GM04504 (cell line): ENCODE measurements at places on chromosomes 6 and 20.

GRCh38 chr6:136426627-136427377 lies 123.4 kb downstream of the MAP7 start:
- DNase-seq = no peak

- no peak for DNase-seq
These were observed 108.8 kb downstream of the HUS1B start for GRCh38 chr6:548091-548490.

DNA sequence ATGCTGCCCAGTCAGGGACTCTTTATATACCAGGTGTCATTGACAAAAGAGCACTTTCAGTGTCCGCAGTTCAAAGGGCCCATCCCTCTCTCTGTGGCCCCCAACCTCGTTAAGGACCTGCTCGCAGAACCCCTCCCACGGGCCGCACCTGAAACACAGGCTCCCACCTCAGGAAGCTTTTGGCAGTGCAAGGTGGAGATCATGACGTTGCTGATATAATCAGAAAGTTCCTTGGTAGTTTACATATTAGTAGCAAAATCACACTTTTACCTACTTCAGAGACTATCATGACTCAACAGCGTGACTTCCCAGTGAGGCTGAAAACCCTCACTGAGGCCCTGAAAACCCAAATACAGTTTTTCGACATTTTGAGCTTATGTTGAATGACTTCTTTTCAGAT lies 4.1 kb downstream of the TTLL2 start:
- no peak for DNase-seq

GRCh38 chr20:1968964-1969363 lies 24.9 kb downstream of the PDYN start:
- DNase-seq = no peak

- no peak for DNase-seq
These were observed 35.3 kb upstream of the TCP11 start for GRCh38 chr6:35176301-35177024.

DNA sequence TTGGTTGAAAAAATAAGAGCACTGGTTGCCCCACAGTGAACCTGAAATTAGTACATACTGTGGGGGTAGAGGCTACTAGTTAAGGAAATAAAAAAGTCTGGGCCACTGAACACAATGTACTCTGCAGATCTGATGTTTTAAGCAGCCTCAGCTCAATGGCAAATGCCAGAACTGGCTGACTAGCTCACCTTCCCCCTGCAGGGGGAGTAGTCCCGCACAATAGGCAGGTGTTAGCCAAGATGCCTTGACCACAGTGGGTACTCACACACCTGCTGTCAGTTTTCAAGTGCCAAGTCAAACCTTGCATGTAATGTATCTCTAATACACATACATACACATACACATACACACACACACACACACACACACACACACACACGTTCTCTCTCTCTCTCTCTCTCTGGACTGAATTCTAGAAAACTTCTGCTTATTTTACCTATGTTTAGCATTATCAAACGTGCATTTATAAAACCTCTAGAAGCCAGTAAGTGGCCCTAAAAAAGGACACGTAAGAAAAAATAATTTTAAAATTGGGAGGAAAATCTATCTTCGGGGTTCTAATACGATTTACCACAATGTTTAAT lies 36.1 kb downstream of the GMDS start:
- no peak for DNase-seq

- peak; percentile 97 for DNase-seq
These were observed 67.3 kb downstream of the MDGA1 start for GRCh38 chr6:37630281-37630799.

DNA sequence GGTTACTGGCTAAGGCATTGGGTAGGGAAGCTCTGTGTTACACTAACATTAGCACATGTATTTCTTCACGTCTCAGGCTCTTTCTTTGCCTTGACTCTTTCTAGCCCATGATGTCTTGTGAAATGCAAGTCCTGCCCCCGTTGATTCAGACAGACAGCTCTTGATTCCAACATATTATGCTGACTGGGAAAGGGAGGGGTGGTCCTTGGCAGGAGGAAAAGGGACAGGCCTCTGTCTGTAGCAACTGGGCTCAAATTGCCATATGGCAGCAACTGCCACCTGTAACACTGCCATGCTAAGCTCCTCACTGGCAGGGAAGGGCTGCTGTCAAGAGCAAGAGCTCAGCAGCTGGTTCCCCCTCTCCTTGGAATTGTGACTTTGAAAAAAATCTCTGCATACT lies 5.7 kb upstream of the KCNK15 start:
- no peak for DNase-seq

DNA sequence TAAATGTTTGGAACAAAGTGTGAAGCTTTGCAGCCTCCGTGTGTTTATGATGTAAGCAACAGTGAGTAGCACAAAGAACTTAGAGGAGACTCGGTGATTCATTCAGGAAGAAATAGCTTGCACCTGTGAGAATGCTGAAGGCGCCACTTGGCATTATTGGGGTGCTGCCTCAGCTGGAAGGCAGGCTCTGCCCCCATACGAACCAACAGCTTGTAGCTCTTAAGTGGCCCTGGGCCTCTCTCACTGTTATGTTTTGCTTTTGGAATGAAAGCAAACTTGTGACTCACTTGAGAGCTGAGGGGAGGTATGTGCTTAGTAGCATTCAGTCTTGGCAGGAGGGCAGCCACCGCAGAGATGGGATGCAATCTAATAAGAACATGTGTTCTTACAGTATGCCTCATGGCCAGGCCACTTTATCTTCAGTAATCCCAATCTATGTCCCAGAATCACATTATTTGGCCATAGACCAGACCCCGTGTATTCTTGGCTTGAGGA lies 310.7 kb downstream of the EYA4 start:
- DNase-seq = peak; percentile 92

GRCh38 chr6:99521633-99522151 lies 6.5 kb upstream of the USP45 start:
- peak; percentile 26 for DNase-seq

DNA sequence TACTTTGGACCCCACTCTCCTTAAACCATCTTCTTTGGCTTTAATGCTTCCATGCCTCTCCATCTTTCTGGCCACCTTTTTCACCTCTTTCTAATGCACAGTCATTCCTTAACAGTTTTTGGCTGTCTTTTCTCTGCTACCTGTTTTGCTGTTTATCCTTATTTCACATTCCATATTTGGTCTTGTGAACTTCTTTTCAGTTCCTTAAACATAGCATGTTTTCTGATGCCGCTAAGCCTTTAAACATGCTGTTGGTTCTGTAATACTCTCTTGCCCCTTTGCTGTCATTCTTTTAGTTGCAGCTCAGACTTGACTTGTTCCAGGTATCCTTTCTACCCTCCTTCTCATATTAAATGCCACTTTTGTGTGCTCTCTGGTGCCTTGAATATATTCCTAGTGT lies 35.8 kb downstream of the TOP1 start:
- DNase-seq = no peak

DNA sequence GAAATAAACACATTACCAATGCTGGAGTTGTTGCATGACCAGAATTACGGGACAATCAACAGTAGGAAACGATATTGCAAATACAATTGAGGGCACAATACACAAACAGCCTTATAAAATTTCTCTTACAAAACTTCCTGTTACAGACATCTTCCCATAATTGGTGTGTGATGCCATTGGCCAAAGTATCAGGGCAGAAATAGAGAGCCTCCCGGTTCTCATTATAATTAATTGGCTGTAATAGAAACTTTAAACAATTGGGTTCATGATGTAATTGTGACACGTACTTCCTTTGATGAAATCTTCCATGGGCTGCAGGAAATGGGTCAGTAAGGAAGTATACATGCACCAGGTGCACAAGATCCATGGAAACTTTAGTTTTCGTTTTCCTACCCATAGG lies 40.3 kb upstream of the RALGAPA2 start:
- no peak for DNase-seq

- DNase-seq = no peak
These were observed 156.7 kb upstream of the THEMIS start for GRCh38 chr6:128057541-128057940.

DNA sequence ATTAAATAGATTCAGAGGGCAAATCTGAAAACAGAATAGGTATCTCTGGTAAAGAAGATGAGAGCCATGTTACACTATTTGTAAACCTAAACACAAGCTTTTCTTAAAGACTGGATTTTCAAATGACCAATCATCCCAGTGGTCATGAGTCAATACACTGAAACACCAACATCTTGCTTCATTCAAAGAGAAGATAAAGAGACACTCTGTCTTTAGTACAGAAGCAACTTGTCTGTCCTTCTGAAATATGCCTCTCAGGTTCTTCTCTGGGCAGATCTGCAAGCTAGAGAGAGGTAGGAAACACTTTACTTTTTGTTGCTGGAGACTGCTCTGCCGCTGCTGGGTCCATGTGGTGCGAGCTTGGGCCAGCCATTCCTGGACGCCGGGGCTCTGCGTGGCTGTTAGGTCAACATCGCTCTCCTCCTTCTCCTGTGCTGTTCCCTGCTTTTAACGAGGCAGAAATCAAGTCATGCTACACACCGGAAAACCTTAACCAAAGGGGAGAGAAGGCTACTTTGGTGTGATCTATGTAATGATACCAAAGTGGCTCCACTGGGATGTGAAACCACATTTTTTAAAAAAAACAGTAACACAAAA lies 368.2 kb downstream of the SYNE1 start:
- no peak for DNase-seq

GRCh38 chr20:59013959-59014608 lies 5.1 kb upstream of the TUBB1 start:
- no peak for DNase-seq

GRCh38 chr6:34554291-34555006 lies 1.7 kb downstream of the SPDEF start:
- no peak for DNase-seq

- DNase-seq = no peak
These were observed 238.6 kb upstream of the PREP start for GRCh38 chr6:105641504-105641903.

GRCh38 chr20:53914781-53915445 lies 155.5 kb downstream of the BCAS1 start:
- DNase-seq = no peak

- DNase-seq = no peak
These were observed 40.0 kb downstream of the RSPH3 start for GRCh38 chr6:158960026-158960425.

- DNase-seq = no peak
These were observed 313.4 kb downstream of the CDH26 start for GRCh38 chr20:60271597-60271996.

GRCh38 chr6:113306552-113307145 lies 550.5 kb upstream of the MARCKS start:
- no peak for DNase-seq

DNA sequence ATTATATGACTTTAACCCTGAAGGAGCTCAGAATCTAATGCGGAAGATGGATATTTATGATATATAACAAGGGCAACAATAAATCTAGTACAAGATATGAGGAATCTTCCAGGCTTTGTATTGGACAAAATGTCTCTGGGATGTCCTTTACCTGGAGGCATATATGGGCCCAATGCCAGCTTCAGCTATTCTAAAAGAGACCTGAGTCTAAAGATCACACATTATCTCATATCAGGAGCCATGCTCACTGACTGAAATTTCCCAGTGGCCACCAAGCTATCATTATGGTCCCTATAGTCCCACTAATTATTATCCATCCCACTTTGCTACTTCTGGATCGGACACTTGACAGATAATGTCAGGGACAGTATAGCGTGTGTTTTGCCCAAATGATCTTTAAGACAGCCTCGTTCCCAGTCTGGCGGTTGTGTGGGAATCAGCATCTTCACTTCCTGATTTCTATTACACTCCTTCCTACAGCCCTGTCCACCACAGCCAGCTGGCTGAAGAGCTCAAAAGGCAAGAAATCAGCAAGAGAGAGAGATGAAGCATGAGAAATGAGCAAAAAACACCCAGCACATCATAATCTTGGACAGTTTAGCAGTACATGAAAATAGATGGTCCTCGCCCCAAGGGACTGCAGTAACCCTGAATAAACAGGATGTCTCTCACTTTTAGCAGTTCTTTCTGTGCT lies 34.9 kb downstream of the KLHL31 start:
- no peak for DNase-seq

GRCh38 chr6:147837540-147837939 lies 329.1 kb downstream of the SAMD5 start:
- DNase-seq = no peak
